Left colon (tissue), 2 donors: ENCODE measurements at places on chromosomes 13 and 19.

GRCh38 chr13:97142452-97142851 lies 79.7 kb upstream of the MBNL2 start:
- DNase-seq = peak; percentile 76

DNA sequence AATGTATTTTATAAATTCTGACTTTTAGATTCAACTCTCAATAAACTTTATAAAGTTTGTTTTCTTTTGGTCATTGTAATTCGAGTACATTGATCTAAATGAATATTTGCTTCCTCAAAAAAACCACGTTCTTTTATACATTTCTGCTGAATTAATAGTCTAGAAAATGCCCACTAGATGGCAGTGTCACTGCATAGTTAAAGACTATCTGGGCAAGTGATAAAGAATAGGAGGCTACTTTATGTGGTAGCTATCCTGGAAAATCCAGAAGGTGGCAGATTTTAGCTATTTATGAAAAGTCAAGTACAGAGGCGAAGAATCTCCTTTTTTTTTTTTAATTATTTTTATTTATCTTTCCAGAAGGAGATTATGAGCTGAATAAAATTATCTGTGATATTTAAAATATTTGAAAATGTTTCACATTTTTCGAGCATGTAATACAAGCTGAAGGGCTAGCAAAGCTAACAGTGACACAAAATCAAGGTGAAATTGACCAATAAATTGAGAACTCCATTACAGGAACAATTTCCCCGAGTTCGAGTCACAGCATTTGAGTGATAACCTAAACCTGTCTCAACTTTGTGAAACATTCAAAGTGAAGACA lies 221.8 kb downstream of the OLFM4 start:
- DNase-seq = no peak

DNA sequence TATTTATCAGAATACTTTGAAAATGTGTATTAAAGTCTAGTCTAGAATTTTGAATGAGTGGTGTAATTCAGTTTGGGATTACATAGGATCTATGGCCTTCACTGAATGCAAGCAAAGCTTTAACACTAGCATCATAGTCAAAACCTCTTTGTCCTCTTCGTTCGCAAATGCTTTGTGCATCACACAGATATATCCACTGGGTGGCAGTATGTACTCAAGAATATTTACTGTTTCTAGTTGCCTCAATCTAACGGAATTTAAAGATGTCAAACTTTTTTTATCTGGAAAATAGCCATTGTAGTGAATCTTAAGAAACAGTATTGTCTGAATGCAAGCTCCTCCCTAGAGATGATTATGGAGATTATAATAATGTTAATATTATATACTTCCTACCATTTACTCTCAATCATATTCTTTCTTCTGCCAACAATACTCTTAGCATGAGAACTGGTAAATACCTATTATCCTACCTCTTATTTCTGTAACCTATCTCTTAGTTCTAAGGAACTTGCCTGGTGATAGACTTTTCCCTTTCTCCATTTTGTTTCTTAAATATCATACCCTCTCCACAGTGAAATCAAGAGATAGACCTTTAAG lies 25.8 kb downstream of the LACC1 start:
- DNase-seq = no peak

- no peak for DNase-seq
Measured at GRCh38 chr19:1116726-1117581, 13.2 kb downstream of the GPX4 start.

GRCh38 chr13:73220966-73221720 lies 162.3 kb downstream of the KLF5 start:
- peak; percentile 22 for DNase-seq

GRCh38 chr13:54636231-54636630 lies 1607.6 kb downstream of the OLFM4 start:
- no peak for DNase-seq

- no peak for DNase-seq
Measured at GRCh38 chr13:44323754-44324153, 49.9 kb upstream of the SERP2 start.

DNA sequence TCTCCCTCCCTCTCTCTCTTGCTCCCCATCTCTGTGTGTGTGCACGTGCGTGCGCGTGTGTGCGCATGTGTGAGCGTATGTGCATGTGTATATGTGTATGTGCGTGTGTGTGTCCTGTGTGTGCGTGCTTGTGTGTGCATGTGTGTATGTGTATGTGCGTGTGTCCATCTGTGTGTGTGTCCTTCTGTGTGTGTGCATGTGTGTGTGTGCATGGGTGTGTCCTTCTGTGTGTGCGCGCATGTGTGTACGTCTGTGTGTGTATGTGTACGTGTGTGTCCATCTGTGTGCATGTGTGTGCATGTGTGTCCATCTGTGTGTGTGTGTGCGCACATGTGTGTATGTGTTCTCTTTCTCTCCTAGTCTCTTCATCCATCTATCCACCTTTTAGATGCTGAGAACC lies 12.2 kb downstream of the SLC8A2 start:
- DNase-seq = no peak

DNA sequence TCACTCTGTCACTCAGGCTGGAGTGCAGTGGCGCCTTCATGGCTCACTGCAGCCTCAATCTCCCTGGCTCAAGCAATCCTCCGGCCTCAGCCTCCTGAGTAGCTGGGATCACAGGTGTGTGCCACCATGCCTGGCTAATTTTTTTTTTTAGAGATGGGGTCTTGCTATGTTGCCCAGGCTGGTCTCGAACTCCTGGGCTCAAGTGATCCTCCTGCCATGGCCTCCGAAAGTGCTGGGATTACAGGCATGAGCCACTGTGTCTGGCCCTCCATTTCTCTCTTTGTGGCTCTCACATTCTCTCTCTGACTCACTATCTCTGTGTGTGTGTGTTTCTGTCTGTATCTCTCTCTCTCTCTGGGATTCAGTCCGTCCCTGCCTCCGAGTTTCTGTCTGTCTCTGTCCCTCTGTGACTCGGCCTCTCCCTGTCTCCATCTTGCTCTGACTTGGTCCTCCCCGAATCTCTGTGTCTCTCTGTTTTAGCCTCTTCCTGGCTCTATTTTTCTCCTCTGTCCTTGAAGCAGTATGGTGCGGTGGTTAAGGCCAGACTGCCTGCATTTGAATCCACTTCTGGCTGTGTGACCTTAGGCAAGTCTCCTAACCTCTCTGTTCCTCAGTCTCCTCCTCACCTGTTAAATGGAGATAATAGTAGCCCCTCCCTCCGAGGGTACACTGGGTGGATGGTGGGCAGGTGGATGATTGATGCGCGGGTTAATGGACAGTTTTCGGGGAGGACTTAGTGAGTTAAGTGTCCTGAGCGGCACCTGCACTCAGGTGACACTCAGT lies 11.0 kb downstream of the MEIS3 start:
- DNase-seq = no peak

DNA sequence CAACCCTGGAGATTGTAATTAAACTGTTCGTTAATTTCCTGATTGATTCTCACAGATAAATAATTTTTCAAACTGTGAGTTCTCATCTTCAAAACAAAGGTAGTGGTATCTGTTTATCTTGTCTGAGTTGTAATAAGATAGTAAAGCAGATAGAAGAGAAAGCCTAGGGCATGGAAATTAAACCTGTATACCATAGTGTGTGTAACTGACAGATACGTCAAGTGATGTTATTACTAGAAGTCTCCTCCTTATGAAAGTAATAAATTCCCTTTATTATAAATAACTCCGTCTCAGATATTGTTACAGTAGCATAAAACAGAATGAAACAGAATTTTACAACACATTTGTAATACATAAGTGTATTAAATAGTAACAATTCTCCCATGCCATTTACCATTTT lies 1065.1 kb downstream of the SLITRK1 start:
- no peak for DNase-seq

GRCh38 chr19:30900051-30900450 lies 449.2 kb downstream of the TSHZ3 start:
- DNase-seq = no peak

- no peak for DNase-seq
Measured at GRCh38 chr13:113623491-113624234, 34.3 kb downstream of the ATP4B start.

GRCh38 chr19:19443283-19443682 lies 37.8 kb downstream of the GATAD2A start:
- no peak for DNase-seq

DNA sequence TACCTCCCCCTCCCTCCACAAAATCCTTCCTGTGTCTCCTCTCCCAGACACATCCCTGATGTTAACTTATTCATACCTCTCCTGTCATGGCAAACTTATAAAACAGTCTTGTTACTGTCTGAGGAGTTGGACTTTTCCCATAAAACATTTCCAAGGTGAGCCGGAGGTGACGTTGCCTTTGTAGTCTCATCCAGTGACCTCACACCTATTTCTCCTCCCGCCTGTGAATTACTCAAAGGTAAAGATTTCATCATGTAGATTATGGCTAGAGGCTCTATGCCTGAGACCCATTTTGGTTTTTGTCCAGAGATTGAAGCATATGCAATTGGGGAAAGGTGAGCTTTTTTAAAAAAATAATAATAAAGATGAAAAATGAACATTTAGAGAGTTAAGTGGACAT lies 529.0 kb downstream of the MYO16 start:
- no peak for DNase-seq

DNA sequence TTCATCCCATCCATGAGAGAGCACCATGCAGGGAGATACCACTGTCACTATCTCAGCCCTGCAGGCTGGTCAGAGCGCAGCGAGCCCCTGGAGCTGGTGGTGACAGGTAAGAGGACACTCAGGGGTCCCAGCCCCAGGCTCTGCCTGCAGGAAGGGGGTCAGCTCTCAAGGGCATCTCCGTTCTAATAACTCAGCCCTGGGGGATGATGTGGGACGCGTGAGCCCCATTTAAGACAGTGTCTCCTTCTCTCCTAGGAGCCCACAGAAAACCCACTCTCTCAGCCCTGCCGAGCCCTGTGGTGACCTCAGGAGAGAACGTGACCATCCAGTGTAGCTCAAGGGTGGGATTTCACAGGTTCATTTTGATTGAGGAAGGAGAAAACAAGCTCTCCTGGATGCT lies 15.5 kb upstream of the KIR3DL3 start:
- DNase-seq = no peak

DNA sequence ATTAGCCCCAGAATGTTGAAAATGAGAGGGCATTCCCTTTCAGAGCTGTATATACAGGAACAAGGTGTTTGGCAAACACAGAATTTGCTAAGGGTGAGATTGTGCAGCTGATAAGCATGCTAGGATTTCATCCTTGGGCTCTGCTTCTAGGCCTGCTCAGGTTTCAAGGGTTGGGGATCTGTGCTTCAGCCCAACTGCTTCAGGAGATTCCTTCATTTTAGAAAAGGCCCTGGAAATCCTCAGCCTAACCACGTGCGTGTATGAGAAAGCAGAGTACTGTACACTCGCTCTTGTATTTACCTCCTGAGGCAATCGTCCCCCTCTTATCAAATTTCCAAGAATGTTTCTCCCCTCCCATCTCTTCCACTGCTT lies 291.6 kb upstream of the ARGLU1 start:
- DNase-seq = no peak

DNA sequence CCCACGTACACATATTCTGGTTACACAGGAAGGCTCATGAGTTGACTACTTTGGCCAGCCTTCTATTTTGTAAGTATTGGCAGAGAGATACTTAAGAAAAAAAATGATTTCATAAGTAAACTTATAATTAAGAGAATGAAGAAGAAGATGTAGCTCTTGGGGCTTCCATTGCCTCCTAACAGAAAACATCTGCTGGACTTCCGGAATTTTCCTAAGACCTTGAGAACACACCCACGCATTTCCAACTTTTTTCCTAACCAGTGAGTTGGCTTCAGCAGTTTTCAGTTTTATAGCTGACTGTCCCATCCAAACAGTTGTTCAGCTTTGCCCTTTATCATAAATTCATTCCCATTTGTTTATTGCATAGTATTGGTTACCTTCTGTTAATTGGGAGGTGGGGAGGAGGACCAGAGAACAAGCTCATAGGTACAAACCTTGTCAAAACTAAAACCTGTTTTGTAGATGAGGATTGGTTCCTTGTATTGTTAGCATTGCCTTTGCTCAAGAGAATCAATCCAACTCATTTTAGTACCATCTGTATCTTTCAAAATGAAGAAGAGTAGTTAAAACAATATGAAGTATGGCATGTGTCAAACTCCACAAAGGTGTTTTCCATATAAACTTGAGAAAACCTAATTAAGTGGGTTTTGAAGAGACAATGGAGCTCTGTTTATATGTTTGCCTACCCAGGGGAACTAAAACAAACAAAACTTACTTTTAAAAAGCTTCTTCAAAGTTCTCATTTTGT lies 93.9 kb downstream of the COL4A2 start:
- DNase-seq = no peak

GRCh38 chr13:39909634-39910033 lies 254.2 kb downstream of the COG6 start:
- no peak for DNase-seq

DNA sequence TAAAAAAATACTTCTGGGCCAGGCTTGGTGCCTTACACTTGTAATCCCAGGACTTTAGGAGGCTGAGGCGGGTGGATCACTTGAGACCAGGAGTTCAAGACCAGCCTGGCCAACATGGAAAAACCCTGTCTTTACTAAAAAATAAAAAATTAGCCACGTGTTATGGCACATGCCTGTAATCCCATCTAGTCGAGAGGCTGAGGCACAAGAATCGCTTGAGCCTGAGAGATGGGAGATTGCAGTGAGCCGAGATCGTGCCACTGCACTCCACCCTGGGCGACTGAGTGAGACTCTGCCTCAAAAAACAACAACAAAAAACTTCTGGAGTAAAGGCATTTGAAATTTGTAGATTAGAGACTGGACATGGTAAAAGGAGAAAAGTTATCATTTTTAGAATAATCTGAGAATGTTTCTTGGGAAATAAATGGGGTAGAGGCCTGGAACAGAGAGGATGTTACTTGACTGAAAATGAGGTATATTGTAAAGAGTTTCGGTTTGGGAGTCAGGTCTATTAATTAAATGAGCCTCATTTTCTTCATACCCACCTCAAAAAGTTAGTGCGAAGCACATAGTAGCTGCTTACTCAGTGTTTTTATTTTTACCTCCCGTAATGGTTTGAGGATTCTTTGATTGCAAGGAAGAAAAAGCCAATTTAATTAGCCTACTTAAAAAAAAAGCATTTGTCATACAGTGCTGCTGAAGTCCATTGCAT lies 2.6 kb downstream of the AKAP11 start:
- no peak for DNase-seq

DNA sequence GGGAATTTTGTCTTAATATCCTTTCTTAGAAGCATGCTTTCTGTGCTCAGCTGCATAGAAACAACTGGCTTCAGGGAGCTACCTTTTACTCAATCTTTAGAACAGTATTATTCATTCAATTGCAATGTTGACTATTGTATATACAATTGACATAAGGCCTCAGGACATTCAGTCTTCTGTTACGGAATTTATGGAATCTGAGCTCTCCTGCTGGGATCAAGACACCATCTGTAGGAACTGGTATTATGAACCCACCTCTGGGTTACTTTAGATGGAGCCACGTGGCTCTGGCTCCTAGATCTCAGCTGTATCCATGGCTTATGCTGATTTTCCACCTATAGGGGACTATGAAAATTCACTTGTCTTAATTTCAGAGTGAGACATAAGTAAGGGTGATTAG lies 716.2 kb upstream of the GPC6 start:
- no peak for DNase-seq

DNA sequence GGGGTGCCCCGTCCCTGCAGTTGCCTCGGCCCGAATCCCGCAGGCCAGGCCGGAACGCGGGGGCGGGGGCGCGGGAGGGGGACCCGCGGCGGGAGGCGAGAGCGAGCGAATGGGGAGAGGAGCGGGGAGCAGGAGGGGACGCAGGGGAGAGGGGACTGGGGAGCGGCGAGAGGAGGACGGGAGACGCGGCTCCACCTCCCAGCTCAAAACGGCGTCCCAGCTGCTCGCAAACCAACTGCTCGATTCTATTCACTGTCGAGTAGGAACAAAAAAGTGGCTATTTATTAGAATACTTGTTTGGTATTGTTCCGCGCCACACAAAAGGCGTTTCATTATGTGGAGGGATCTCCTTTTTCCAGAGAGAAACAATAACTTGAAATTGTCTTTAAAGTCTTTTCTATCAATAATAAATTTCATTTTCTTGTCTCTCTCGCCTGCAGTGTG lies 10.6 kb upstream of the SOX1 start:
- no peak for DNase-seq
